ENCODE measurements at places on chromosomes 3 and 15.

- DNase-seq: no peak
Measured at GRCh38 chr3:29853841-29854397, 573.0 kb downstream of the RBMS3 start.

DNA sequence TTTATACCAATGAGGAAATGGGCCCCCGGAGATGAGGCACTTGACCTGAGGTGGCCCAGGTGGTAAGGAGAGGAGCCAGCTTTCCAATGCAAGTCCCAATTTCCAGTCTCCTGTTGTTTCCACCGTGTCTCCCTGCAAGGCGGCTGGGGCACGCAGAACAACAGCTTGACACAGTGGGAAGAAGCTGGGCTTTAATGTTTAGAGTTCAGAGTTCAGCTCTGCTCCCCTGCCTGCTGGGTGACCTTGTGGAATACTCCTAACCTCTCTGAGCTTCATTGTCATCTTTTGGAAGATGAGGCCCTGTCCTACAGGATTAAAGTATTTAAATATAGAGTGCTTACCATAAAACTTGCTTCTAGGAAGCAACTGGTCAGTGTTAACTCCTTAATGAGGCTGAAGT is 80.3 kb downstream of the SMAD3 start:
- DNase-seq: no peak

GRCh38 chr15:91125162-91125561 is 25.1 kb downstream of the SV2B start:
- DNase-seq: no peak

DNA sequence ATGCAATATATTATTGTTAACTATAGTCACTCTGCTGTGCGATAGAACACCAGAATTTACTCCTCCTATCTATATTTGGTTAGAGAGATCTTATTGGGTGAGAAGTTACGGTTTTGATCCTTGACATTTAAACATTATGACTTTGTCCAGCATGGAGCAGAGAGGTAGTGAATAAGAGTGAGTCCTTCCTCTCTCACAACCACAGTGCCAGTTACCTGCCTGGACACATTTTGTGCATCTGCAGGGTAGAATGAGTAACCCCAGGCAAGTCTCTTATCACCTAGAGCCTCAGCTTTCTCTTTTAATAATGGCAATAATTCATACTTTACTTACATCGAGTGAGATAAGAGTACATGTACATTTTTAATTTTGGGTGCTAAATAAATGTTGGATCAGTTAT is 24.1 kb downstream of the KAT2B start:
- no peak for DNase-seq

DNA sequence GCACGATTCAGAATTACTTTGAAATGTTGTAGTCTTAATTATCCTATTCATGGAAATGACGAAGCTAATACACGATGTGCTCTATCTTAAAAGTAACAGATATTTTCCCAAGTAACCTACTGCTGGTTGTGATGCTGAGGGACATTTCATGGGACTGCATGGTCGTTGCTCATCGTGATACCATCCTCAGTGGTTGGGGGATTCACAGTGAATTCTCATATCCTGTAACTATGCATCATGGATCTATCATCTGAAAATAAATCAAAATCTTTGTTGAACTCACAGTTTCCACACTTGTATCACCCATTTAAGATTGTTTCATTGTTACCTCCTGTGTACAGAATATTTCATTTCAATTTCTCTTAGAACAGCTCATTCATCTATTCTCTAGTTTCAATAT is 84.7 kb downstream of the OPA1 start:
- no peak for DNase-seq

- no peak for DNase-seq
Measured at GRCh38 chr3:94362393-94362792, 299.5 kb downstream of the NSUN3 start.

- DNase-seq: no peak
Measured at GRCh38 chr15:65766422-65767263, 25.4 kb downstream of the DENND4A start.

GRCh38 chr15:68812597-68813431 is 7.9 kb downstream of the ANP32A start:
- no peak for DNase-seq

GRCh38 chr3:61297821-61298220 is 46.6 kb upstream of the FHIT start:
- no peak for DNase-seq

- DNase-seq: no peak
Measured at GRCh38 chr3:139561959-139562676, 22.6 kb upstream of the RBP1 start.

DNA sequence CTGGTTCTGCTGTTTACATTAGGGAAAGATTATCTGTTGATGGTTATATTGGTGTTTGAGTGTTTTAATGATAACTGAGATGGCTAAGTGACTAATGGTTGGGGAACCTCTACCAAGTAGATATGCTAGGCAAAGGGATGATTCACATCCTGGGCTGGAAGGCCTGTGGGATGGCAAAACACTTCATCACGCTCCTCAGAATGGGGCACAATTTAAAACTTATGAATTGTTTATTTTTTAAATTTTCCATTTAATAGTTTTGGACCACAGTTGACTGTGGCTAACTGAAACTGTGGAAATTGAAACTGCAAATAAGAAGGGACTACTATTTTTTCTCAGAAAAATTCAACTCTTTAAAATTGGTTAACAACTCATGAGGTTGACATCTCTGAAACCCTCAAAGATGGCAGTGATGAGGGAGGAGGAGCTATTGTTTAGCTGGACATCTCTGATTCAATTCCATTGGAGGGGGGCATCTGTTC is 100.5 kb upstream of the ZBED2 start:
- no peak for DNase-seq

- no peak for DNase-seq
Measured at GRCh38 chr3:193620650-193621049, 27.6 kb downstream of the OPA1 start.

- DNase-seq: no peak
Measured at GRCh38 chr15:66151809-66152208, 101.7 kb downstream of the MEGF11 start.

DNA sequence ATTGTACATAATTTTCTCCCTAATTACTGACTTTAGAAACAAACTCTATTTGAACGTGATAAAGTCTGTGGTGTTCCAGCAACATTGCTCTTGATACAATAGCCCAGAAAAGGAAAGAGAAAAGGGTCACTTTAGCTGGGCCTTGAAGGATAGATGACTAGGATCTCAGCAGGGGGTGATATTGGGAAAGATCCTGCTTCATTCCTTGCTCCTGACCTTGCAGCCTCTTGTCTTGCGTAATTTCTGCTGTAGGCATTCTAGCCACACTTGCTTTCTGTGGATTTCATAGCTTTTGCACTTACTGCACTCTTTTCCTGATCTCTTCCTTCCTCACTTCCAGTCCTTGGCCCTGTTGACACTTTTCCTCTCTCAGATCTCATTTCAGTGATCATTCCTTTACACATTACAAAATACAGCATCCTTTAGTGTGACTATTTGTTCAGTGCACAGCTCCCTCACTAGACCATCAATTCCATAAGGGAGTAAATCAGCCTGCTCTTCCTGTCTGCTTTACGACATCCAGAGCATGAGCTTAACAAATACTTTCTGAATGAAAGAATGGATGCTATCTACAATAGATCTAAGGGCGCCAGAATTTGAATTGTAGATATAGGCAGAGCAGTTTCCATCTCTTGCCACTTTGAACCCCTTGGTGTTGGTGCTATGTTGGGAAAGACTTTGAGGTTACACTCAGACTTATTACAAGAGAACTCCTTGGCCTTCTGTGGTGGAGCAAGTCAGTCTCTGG is 559.6 kb upstream of the MDFIC2 start:
- DNase-seq: no peak

- no peak for DNase-seq
Measured at GRCh38 chr15:56295433-56295832, 51.8 kb upstream of the RFX7 start.

- DNase-seq: no peak
Measured at GRCh38 chr3:115072265-115073021, 74.6 kb downstream of the ZBTB20 start.

DNA sequence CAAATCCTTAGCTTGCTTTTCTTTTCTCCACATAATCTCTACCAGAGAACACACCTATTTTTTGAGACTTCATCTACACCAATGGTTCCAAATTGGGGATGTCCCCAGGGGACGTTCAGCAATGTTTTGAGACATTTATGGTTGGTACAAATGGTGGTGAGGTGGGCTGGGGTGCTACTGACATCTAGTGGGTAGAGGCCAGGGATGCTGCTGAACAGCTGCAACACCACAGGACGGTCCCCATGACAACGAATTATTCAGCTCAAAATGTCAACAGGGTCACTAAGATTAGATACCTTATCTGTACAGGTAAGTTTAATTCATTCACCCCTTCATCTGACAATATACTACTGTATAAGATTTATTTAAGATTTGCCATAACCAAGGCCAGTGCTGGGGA is 14.4 kb downstream of the GK5 start:
- DNase-seq: no peak

- no peak for DNase-seq
Measured at GRCh38 chr3:128351546-128351945, 115.1 kb downstream of the DNAJB8 start.

DNA sequence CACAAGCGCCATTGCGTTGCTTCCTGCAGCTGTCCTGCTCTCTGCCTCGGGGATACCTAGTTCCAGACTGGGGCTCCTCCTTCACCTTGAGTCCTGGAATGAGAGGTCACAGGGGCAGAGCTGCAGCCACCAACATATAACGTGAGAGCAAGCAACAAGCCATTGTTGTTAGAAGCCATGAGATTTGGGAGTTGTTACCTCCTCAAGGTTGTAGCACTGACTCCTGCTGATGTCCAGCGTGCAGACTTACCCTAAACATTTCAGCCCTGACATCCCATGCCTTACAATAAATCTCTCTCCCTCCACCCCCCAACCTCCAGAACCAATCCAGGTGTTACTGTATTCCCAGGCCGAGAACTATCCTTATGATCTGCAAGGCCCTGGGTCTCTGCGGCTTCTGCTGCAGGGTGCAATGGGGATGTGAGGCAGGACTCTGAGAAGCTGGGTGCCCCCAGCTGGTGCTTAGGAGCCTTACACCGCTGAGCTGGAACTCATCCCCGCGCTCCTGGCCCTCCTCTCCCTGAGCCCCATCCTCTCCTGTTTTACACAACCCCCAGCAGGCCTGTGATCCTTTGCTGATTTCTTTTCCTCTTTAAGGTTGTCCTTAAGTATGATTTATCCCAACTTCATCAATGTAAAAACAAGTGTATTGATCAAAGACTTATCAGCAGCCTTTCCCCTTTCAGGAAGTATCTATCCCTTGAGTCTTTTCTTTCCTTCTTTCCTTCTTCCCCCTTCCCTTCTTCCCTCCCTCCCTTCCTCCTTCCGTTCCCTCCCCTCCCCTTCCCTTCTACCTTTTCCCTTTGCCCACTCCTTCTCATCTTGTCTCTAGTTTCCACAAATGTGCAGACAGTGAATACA is 84.2 kb upstream of the ABHD2 start:
- no peak for DNase-seq

GRCh38 chr3:16516695-16517481 is 3.4 kb upstream of the RFTN1 start:
- DNase-seq: no peak

DNA sequence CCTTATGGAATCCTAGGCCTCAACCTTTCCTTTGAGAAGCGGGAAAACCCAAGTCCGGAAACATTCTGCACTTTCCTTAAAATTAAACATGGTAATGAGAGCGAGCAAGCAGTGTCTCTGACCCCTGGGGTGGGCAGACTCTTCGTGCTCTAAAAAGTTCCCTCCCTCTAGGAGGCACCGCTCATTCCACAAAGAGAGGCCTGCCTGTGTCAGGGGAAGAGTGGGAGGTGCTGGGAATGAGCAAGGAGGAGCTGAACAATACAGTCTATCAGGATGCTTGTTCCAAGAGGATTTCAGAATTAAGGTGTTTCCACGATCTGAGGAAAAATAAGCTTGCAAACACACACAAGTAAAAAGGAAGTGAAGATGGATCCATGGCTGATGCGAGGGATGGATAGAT is 6.0 kb upstream of the RLBP1 start:
- no peak for DNase-seq

DNA sequence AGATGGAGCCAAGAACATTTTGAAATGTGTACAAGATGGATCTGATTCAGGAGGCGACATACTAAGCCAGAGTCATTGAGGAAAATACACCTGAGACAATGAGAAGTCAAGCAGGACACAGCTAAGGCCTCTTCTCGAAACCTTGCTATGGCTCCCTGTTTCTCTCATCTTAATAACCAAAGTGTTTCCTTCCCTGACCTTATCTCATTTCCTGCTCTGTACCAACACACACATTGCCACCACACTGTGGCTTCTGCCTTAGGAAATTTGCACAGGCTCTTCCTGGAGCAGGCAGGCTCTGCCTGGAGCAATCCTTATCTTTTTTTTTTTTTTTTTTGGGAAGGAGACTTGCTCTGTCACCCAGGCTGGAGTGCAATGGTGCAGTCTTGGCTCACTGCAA is 36.6 kb downstream of the OXSM start:
- DNase-seq: no peak

GRCh38 chr15:74569731-74570070 is 28.7 kb downstream of the ARID3B start:
- no peak for DNase-seq

DNA sequence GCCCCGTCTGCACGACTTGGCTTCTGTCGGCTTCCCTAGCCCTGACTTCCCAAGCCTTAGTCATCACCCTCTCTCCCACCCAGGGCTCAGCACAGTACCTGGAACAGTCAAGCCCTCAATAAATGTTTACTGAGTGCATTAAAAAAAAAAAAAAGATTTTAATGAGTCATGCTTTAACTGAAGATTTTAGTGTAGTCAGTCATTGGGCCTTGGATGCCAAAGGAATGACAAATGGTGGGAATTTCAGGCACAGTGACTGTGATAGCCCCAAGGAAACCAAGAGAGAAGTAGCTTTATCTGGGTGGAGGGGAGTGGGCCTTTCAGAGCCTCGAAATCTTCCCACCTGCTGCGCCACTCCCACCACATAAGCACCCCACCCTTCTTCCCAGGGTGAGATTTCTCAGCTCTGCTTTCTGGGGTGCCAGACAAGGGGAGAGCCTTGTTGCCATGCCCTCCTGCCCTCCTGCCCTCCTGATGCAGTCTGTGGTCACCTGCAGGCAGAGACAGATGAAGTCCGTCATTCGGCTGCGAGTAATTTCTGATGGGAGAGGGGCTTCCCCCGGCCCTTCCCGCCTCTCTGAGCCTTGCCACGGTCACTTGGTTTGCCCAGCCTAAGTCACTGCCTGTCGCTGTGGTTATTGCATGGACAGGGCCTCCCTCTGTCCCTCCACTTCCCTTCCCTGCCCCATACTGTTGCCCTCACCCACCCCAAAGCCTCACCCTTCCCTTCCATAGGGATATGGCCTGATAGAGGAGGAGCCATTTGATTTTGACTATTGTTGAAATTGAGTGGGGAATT is 41.8 kb downstream of the SMAD3 start:
- DNase-seq: no peak

GRCh38 chr3:42051384-42052131 is 39.6 kb upstream of the TRAK1 start:
- DNase-seq: no peak

DNA sequence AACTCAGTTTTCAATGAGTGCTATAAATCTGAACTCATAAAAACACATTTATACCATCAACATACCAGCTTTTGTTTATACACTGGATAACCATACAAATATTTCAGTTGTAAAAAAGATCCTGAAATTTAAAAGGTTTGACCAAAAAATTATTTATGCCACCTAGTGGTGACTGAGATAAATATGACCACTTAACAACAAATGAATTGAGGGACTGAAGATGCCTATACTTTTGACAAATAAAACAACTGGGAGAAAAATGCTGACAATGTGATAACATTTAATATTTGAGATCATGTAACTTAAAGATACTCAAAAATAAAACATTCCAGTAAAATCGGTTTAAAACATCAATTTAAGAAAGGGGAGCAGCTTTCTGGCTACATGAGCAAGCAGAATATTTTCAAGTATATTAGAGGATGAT is 30.4 kb downstream of the ATG3 start:
- no peak for DNase-seq

All from activated T-cell treated with anti-CD3 and anti-CD28 coated beads for 24 hours (primary cell).